ENCODE measurements at places on chromosomes 16 and 17.

- no peak for DNase-seq
Observed at GRCh38 chr17:13297183-13297582, 279.4 kb upstream of the ELAC2 start.

GRCh38 chr16:30786115-30786935 is 680 bp downstream of the ZNF629 start:
- DNase-seq: peak; percentile 60

DNA sequence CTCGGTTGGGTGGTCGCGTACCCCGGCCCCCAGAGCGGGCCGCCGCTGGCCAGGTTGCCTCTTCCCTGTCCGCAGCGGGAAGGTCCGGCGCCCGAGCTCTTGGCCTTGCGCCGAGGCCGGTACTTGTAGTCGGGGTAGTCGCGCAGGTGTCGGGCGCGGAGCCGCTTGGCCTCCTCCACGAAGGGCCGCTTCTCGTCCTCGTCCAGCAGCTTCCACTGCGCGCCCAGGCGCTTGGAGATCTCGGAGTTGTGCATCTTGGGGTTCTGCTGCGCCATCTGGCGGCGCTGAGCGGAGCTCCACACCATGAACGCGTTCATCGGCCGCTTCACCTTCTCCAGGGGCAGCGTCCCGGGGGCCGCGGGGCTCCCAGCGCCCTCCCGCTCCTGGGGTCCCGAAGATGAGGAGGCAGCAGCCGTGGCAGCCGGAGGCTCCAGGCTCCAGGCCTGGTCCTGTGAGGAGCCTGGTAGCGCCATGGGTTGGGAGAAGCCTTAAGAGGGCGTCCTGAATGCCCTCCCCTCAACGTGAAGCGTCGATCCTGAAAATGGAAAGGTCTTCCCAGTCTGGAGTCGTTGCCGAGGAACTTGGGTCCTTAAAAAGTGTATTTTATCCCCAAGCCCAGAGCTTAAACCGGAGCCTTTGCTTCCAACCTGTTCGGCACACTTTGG is 558 bp downstream of the SOX15 start:
- peak; percentile 81 for DNase-seq

GRCh38 chr17:16991349-16992009 is 19.6 kb upstream of the TNFRSF13B start:
- peak; percentile 75 for DNase-seq

DNA sequence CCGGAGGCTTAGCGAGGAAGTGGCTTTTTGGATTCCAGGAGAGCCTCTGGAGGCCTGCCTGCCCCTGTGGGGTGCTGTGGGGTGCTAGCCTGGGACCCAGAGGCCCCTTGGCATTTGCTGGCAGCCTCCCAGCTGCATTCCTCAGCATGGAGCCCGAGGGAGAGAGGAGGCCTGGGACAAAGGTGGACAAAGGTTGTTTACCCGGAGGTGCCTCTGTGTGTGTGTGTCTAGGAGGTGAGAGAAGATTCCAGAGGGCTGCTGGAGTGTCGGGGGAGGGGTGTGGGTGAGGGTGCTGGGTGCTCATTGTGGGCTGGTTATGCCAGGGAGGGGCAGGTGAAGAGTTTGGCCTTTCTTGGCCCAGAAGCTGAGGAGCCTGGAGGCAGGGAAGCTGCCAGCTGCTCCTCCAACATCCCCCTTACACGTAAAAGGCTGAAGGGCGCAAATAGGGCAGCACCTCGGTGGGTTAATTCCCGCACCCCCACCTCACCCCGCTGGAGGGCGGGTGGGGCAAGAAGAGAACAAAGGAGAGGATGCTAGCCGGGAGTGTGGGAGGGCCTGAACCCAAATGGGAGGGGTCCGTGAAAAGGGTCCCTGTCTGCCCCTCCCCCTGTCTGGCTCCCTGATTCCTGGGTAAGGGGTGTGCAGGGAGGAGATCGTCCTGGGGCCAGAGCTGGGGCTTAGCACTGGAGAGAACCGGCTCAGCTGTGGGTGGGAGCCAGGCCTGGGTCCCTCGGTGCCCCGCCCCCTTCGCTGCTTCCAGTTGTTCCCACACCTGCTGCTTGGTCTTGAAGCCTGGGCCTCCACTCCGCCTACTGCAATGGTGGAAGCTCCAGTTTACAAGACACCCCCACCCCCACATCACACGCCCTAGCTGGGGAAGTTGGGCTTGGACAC is 9.9 kb downstream of the HEXIM2 start:
- DNase-seq: peak; percentile 91

GRCh38 chr17:43070872-43071271 is 45.8 kb downstream of the RND2 start:
- DNase-seq: no peak

DNA sequence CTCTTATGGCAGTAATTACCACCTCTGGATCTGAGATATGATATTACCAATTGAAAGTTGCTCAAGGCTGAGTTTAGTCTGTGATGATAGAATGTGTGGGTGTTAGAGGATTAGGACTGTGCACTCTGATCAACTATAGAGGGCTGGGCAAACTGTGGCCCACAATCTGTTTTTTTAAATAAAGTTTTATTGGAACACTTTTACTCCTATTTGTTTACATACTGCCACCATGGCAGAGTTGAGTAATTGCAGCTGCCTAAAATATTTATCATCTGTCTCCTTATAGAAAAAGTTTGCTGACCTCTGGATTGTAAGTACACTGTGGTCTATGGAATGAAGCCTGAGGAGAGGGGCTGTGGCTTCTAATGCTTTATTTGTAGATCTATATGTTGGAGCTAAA is 71.5 kb upstream of the N4BP1 start:
- no peak for DNase-seq

GRCh38 chr17:44119798-44120197 is 3.6 kb downstream of the HDAC5 start:
- no peak for DNase-seq

DNA sequence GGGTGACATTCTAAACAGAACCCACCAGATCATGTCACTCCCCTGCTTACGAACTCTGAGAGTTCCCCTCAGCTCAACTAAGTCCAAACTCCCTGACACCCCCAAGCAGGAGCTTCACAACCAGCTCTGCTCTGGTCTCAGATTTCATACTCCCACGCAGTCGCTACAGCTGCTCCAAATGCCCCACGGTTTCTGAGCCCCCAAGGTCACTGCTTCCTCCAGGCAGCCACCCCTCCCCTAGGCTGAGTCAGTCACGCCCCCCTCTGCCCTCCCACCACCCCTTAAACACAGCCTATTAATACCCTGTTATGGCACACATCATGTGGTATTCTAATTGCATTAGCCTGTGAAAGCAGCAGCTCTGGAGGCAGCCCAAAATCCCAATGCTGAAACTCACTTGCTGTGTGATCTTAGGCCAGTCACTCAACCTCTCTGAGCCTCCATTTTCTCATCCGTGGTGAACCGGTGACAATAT is 51.5 kb downstream of the GSG1L start:
- no peak for DNase-seq

Data from kidney tubule cell (primary cell).